A673 (cell line): ENCODE measurements at places on chromosomes 3 and 15. TPM values are rescaled to one million over a fixed set of nuclear protein-coding genes. Genes with fewer than 3 reads are reported as not detected.

DNA sequence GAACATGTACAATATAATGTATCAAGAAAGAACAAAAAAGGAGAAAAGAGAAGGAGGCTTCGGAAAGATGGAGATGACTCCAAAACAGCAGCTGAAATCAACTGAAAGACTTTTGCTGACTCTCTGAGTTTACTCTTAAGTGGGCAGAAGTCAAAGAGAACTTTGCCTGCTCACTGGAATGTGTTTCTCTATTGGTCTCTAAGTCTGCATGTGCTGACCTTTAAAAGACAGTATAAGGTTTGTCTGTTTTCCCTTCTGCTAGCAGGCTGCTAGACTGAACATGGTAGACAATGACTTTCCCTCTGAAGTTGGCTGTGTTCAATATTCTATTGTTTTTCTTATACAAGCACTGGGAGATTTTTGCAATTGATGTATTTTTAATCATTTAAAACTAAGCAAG is 7.2 kb upstream of the MAP4 start:
- H3K27ac ChIP-seq, result no peak overlapping the region
- no peaks in the 10 kb centered on the region for H3K36me3 ChIP-seq
- H3K27me3 ChIP-seq, result no peaks in the 10 kb centered on the region

DNA sequence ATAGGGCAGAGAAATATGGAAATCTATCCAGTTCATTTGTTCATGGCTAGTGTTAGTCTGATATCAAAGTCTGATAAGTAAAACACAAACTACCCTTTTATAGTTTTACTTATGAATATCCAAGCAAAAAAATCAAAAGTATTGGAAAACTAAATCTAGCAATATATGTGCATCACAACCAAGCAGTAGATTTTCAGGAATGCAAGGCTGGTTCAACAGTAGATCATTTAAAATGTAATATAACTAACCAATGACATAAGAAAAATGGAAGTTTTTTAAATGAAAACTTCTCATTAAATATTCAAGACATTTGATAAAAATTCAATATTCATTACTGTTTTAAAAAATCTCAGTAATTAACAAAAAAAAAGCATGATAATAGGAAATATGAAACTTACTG is 12.8 kb upstream of the AQP9 start:
- DNase-seq, result no peak
- no peaks in the 10 kb centered on the region for H3K36me3 ChIP-seq
- no peak overlapping the region for H3K4me3 ChIP-seq
- no peak overlapping the region for H3K27ac ChIP-seq
- no peaks in the 10 kb centered on the region for H3K27me3 ChIP-seq
- H3K4me1 ChIP-seq, result no peaks in the 10 kb centered on the region

SLC28A1 gene
- not detected in 2 replicates for total RNA-seq

DNA sequence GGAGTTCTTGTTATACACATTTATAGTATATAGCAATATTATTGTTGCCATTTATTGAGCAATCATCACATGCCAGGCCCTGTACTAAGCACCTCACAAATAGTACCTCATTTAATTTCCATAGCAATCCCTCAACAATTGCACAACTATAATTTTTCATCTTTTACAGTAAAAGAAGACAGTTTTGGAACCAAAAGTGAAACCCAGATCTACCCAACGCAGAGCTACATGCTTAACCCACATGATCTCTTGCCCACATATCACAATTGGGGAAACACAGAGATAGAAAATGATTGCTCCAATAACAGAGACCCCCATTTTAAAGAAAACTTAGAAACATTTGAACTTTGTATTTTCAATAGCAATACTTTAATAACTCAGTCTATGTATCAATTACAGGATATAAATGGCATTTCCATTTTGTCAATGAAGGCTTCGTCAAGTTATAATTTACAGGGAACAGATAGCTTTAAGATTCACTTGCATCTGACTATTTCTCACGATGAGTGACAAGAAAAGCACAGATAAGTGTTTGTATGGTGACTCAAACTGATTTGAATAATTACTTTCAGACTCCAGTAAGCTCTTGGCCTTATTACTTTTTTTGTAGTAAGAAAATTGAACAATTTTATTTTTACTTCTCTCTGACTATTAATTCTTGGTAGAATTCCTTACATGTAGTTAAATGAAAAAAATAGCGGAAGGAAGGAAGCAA is 38.7 kb upstream of the CCDC50 start:
- peak overlapping the region; percentile 76 for H3K27ac ChIP-seq
- H3K4me3 ChIP-seq, result peak overlapping the region; percentile 28
- no peaks in the 10 kb centered on the region for H3K36me3 ChIP-seq
- DNase-seq, result peak; percentile 60

LRTM1 gene
- not detected in 2 replicates for total RNA-seq
